ENCODE measurements at places on chromosomes 2 and 18.

DNA sequence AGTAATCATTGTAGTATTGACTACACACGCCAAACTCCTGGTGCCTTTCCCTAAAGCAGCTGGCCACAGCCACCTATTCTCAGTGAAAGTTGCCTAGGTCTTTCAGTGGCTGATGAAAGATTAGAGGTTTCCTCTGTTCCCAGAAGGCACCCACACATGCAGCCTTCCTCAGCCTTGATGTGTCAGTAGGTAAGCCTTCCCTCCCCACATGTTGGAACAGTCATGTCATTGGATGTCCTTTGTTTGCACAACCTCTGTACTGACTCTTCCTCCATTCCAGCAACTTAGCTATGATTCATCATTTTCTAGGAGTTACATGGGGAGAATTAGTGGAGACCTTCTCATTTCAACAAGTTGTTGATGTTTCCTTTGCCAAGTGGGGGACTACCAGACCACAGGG, 630.8 kb upstream of the SLC39A10 start:
- no peak for DNase-seq

GRCh38 chr18:74806700-74807416, 209.2 kb downstream of the ZNF407 start:
- peak; percentile 4 for DNase-seq

GRCh38 chr18:60235164-60235563, 137.4 kb downstream of the MC4R start:
- no peak for DNase-seq

- no peak for DNase-seq
Measured at GRCh38 chr18:12639990-12640880, 17.7 kb downstream of the SPIRE1 start.

GRCh38 chr2:20125164-20125563, 73.7 kb upstream of the LAPTM4A start:
- DNase-seq: no peak

GRCh38 chr18:47842836-47843235, 87.6 kb downstream of the SMAD2 start:
- no peak for DNase-seq

- no peak for DNase-seq
Measured at GRCh38 chr18:30406728-30407127, 635.8 kb downstream of the DSC3 start.

- no peak for DNase-seq
Measured at GRCh38 chr2:12321886-12322285, 394.9 kb upstream of the TRIB2 start.

DNA sequence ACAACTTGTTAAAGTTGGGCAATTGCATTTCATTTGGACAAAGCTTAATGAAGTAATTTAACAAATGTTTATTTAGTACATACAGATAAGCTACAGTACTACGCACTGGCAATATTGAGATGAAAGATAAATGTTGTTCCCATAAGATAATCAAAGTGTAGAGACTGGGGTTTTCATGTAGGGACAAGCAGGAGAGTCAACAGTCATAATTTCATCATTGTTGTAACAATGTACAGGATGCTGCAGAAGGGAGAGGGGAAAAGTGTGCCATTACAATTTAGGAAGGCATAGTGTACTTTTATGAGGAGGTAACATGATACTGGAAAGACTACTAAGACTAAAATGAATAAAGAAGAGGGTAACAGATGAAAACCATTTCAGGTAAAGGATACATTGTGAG, 441.6 kb downstream of the ERBB4 start:
- DNase-seq: no peak

GRCh38 chr2:72562451-72563153, 263.2 kb downstream of the EXOC6B start:
- DNase-seq: no peak

DNA sequence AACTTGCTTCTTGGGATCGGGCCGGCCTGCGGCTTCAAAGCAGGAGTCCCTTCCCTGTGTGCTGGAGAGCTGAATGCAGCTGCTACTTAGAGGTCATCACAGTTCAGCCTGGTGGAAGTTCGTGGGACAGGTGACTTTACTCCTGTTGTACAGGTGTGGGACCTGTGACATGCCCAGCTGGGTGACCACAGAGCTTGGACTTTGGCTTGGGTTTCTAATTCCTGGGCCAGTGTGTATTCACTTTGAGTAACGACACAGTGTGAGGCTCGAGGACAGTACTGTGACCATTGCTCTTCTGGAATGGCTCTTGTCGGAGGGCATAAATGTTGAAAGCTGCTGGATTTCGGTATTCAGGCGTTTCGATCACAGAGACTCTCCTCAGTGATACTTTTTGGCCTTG, 114.5 kb downstream of the STPG4 start:
- no peak for DNase-seq

- no peak for DNase-seq
Measured at GRCh38 chr2:203498161-203498560, 36.9 kb downstream of the RAPH1 start.

- DNase-seq: no peak
Measured at GRCh38 chr2:12141618-12142258, 395.3 kb downstream of the LPIN1 start.

DNA sequence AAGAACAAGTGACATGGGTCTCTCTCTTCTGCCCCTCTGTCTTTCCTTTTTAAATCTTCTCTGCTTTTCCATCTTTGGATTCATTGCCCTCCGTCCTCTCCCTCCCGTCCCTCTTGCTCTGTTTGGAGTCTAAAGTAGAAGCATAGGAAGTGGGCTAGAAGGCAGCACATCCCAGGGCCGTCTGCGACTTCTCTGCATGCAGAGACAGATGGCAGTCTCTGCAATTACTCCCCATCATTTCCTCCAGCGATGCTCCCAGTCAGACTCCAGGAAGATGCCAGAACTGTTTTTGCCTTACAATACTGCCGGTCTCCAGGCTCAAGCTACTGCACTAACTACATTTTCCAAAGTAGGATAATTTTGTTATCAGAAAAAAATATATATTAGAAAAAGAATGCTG, 35.2 kb upstream of the LPIN2 start:
- no peak for DNase-seq

DNA sequence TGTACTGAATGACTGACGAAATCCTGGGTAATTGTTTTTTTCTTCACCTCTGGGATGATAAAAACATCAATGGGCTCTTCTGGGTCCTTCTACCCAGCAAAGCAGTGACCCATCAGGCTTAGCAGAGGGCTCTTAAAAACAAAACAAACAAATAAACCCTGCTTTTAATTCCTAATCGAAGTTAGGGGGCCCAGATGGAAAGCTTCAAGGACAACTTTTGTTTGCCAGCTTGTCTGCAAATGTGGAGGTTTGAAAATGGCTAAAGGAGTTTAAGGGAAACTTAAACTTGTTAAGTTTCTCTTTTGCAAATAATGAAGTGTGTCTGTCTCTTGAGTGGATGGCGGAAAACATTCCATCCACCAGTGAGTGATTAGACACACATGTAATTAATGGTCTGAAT, 327.2 kb downstream of the SATB2 start:
- DNase-seq: no peak

GRCh38 chr2:224952936-224953657, 89.2 kb downstream of the DOCK10 start:
- DNase-seq: no peak

DNA sequence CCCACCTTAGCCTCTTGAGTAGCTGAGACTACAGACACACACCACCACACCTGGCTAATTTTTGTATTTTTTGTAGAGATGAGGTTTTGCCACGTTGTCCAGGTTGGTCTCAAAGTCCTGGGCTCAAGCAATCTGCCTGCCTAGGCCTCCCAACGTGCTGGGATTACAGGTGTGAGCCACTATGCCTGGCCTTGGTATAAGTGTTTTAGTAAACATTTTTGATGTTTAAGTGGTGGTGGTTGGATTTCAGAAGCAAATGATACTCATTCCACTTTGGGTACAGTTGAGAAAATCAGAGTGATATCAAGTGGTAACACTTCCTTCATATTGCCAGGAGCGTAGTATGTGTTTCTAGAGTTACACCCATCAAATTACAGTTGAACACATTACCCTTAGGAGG, 25.4 kb downstream of the ACADL start:
- no peak for DNase-seq
